ENCODE measurements at places on chromosomes 1 and 21.

DNA sequence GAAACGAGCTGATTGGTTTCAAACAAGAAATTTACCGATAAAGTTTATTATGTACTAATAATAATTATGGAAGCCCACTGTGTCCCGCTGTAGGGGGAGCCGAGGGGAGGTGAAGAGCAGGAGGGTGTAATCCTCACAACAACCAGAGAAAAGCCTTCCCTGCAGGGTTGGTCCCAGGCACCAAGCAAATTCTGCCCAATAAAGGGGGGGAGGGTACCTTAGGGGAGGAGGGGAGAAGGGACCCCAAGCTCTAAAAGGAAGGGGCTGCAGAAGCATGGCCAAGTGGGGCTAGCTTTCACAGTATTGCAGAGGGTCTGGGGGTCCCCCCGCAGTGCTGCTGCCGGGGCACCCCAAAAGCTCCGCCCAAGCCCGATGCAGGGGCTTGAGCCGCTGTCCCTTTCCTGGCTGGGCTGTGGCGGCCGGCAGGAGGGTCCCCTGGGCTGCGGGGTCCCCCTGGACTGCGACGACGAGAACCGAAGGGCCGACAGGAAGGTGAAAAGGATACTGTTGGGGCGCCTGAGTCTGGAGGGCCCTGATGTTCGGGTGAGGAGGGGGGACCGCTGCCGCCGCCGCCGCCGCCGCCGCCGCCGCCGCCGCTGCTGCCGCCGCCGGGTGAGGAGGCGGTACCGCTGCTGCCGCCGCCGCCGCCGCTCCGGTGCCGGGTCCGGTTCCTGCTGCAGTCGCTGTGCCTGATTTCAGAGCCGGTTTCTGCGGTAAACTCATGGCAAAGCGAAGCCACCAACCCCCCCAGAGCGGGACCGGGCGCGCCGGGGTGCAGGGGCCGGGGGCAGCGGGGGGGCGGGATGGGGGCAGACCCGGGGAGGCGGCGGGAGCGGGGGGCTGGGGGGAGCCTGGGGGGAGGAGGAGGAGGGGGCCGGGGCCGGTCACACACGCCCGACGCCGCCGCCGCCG, 771 bp downstream of the EIF4G3 start:
- peak; percentile 78 for DNase-seq

DNA sequence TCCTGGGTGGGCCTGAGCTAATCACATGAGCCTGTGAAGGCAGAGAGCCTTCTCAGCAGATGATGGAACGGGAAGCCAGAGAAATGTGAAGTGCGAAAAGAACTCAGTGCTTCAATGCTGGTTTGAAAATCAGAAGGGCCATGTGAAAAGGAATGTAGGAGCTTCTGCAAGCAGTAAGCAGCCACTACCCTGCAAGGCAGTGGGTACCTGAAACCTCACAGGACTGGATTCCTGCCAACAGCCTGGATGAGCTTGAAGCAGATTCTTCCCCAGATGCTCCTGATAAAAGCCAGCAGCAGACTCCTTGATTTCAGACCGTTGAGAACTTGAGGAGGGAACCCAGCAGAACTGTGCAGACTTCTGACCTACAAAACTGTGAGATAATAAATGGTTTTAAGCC, 158.6 kb downstream of the SYT2 start:
- no peak for DNase-seq

DNA sequence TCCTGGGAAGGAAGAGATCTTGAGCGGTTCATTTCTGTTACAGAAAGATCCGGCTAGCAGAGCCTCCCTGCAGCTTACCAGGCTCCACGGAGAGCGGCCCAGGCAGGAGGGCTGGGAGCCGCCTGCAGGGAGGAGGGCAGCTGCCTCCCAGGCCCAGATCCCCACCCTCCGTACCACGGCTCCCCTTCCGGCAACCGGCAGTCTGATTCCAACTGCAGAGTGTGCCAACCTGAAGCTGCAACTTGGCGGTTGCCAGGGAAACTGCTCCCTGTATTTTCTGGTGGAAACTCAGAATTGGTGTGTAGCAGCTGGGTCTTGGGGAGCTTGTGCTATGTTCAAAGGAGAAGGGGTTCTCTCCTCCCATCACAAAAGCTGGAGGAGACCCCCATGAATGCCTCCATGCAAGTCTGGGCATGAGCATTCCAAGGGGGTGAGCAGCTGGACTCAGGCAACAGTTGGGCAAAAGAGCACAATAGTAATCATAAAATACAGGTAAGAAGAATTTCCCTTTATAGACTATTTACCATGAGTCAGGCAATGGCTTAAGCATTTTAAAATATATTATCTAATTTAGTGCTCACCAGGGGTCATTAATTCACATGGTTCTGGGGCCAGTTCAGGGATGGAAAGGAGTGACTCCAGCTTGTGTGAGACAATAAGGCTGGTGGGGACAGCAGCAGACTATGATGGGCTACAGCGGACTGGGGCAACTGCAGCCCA, 46.1 kb upstream of the KAZN start:
- no peak for DNase-seq

DNA sequence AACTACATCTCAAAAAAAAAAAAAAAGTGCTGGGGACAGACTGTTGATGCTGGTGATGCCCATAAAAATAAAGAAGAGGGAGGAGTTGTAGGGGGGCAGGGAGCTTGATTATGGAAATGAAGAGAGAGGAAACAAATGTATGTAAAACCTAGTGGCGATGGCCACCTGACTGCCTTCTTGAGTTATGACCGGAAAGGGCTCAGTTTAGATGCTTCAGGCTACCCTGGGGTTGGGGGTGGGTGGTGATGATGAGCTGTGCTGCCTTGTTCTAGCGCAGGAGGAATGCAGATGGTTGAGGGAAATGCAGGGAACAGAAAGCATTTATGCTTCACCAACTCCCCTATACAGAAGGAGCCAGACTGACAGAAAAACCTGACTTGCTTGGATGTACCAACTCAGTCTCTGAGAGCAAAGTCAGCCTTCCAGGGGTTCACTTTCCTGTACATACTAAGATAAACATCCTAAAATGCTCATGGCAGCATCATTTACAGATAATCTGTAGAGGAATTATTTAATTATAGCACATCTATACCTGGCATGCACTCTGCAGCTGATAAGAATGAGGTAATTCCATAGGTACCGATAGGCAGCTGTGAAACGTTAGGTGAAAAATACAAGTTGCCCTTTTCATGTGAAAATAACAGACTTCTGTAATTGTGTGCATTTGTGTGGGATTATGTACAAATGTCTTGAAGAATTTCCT, 8.0 kb upstream of the BCAR3 start:
- no peak for DNase-seq

- DNase-seq, result no peak
Measured at GRCh38 chr1:229254910-229255541, 15.9 kb upstream of the RAB4A start.

- no peak for DNase-seq
Measured at GRCh38 chr1:93475681-93476080, 27.8 kb downstream of the FNBP1L start.

DNA sequence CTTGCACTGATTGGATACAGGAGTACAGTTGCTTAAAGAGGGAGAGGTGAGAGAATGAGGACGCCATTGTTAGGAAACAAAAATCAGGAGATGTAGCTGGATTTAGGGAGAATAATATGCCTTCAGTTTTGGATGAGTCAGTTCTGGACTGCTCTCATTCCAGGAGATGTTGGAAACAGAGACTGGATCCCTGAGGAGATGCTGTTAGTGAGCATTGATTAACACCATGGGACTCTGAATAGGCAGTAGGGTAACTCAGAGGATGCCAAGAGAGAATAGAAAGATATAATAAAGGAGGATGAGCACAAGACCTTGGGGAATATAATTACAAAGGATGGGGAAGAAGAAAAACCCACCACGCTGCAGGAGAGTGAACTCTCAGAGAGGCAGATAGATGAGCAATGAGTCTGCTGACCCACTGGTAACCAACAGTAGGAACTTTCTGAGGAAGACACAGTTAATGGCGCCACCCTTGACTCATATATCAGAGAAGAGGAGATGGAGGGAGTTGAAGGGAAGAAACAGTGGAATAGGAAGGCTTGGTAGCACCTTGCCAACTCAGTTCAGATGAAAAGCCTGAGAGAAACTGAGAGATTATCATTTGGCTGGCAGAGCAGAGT, 10.5 kb downstream of the KCNJ15 start:
- DNase-seq, result no peak

- DNase-seq, result no peak
Measured at GRCh38 chr1:109263597-109264378, 14.4 kb downstream of the CELSR2 start.

Measured in coronary artery (tissue), 2 donors.